CD4-positive, alpha-beta T cell treated with Interleukin-21 for 1 hour (primary cell): ENCODE measurements at places on chromosomes 1 and 21.

GRCh38 chr1:27130798-27131197 is 24.1 kb downstream of the SLC9A1 start:
- DNase-seq, result no peak

GRCh38 chr1:198205016-198205684 is 48.4 kb downstream of the NEK7 start:
- DNase-seq, result no peak

DNA sequence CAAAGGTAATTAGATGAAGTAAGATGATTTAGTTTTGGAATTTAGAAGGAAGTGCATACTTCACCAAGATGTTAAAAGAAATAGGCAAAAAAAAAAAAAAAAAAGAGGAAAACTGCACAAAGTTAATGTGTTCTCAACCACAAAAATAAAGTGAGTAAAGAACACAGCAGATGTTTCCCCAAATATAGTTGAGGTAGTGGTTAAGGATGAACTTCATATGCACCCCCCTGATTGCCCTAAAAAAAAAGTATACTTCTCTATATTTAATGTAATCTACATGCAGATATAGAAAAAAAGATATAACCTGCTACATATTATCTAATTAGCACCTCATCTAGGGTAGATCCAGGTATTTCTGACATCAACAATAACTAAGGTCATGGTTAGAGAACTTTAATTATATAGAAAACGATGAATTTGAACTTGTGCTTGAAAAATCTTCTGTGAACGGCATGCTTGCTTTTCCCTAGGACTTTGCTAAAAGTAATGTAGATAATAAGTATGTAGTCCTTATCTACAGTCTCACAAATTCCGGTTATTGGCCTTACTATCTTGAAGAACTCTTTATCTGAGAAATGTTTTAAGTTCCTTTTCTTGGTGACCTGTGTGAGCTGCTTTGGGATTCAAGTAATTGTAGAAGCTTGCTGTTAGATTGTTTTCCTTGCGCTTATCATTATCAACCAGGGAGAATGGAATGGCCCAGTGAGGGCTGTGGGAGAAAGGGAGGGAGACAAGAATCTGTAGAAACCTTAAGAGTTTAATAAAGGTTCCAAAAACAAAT is 70.1 kb upstream of the LRRC7 start:
- no peak for DNase-seq

DNA sequence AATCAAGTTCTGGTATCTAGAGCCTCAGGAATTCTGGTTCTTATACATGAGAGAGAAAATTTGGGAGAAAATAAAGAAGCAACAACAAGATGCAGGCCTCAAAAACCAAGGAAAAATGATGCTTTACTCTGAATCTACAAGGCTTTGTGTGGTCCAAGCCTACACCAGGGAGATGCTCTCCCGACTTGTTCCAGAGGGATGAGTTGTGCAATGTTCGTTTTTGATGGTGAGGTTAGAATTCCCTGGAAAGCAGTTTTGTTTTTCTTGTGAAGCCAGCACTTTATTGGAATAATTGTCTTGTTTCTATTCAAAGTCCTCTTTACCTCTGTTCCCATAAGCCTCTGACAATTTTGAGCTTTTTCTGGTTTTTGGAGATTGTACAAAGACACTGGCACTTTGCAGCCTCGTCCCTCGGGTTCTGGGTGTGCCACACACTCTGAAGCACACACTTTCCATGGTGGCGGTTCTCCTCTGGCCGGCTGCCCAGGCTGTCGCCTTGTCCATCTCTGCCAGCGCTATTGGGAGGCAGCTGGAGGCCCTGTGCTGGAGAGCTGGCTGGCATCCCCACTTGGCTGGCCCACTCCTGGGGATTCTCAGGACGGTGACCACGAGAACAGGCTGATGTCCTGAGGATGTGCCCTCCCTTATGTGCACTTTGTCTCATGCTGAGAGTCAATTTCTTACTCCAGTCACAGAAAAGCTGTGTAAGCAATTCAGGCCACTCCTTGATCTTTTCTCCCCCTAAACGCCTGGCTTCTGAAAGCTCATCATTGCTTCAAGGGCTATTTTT is 70.2 kb downstream of the EDEM3 start:
- no peak for DNase-seq

DNA sequence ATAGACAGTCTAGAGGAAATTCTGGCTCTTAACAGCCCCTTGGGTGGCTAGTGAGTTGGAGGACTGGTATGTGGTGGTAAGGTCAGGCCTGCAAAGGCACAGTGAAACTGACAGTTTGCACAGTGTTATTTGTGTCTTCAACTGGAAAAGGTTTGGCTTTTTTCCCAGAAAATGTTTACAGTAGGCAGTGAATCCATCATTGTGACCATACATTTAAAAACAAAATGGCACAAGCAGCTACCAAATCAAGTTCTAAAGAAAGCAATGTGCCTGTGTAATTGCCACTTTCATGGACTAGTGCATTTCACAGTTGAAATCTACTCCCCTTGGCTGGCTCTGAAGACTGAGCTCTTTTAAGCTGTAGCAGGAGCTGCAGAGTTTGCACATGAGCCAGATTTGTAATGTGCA is 24.8 kb downstream of the ATPAF1 start:
- DNase-seq, result no peak

DNA sequence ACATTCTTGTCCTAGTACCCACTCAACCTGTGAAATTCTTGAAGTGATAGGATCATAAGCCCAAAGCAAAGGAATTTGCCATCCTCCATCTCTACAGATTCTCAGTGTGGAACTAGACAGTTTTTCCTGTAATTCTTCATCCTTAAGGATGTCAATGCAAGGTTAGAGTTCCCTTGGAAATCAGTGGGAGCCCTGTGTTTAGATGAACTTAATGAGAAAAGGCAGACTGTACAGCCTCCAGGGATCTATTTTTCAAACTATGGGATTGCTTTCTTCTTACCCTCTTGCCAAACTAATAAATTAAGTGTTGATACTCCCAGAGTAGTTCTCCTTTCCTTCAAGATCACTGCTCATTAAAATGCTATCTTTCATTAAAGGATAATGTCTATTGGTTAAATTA is 78.1 kb upstream of the OLFM3 start:
- DNase-seq, result no peak

- DNase-seq, result no peak
Measured at GRCh38 chr1:13794231-13795187, 94.5 kb downstream of the PRDM2 start.

DNA sequence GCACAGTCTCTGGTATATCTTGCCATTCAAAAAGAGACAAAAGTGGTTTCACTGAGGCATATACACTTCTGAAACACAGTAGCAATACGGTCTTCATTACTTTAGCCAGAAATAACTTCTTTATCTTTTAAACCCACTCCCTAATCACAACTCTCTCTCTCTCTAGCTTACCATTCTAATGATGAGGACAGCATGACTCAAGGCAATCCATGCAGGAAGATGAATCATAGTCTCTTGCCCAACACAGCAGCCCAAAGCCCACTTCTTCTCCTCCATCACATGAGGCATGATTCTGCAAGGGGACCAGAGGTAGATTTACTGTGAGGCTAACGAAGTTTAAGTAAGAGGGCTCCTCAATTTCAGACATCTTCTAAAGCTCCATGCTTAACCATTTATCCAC is 285.0 kb upstream of the NR5A2 start:
- DNase-seq, result no peak

DNA sequence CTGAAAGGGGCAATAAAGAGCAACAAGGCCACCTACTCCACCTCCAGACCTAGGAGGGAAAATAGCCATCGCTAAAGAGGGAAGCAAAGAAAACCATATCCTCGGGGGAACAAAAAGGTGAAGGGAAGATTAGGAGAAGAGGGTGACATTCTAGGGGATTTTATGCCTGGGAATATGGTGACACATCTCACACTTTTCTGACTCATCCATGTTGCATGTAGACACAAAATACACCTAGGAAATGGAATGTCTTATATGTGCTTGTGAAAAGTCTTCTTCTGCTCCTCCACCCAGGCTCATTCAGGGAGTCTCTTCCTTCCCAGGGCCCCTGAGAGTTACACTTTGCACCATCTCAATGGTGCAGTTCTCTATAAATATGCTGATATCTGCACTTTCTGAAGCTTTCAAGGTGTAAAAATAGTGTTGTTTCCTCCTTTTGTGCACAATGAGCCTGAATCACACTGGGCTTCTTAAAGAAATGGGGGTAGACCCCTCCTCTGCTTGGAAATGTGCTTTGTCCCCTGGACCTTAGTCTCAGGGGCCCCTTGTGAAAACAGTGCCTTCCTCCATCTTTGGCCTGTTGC is 195.9 kb downstream of the CYYR1 start:
- DNase-seq, result no peak

DNA sequence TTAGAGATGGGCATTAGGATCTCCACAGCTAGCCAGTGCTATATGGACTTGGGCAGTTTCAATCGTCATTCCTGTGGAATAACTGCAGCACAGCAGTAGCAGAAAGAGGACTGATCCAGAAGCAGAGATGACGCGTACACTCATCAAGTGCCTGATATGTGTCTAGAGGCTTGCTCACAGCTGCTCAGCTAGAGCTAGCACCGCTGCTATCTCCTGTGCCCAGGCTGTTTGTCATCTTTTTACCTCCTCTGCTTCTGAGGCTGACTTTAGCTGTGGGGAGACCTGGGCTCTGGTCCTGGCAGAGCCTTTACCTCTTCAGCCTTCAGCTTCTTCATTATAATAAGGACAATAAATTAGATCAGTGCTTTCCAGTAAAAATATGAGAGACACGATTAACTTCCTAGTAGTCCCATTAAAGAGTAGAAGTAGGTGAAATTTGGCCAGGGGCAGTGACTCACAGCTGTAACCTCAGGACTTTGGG is 5.3 kb downstream of the TENT5C start:
- DNase-seq, result no peak

- no peak for DNase-seq
Measured at GRCh38 chr1:85208488-85208887, 7.7 kb upstream of the SYDE2 start.

DNA sequence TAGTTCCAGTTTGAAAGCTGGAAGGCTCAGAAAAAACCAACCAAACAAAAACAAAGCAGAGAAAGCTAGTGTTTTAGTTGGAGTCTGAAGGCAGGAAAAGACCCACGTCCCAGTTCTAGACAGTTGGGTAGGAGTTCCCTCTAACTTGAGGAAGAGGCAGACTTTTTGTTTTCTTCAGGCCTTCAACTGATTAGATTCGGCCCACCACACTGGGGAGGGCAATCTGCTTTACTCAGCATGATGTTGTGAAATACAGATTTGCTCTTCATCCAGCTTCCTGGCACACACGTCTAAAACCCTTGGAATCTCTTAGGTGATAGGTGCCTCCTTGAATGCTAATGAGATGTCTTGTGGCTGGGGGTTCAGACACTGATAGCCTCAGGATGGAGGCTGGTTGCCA is 49.1 kb upstream of the CSF3R start:
- no peak for DNase-seq

GRCh38 chr1:230423951-230424350 is 2.2 kb downstream of the PGBD5 start:
- no peak for DNase-seq

GRCh38 chr1:89454845-89455521 is 69.6 kb upstream of the LRRC8B start:
- DNase-seq, result peak; percentile 79

- DNase-seq, result no peak
Measured at GRCh38 chr1:199084293-199084692, 445.5 kb downstream of the PTPRC start.

DNA sequence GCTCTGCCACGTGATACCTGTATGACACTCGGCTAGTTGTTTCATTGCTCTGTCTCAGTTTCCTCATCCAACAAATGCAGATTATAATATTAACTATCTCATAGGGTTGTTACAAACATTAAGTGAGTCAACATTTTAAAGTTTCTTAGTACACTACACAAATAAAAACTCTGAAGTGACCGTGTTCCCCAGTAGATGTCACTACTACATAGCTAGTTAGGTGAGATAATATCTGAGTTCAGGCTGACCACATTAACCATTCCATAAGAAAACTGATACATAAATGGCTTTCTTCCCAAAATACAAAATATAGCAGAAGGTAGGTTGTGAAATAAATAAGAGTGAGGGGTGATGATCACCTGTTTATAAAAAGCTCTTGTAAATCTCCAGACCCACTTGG is 214.1 kb downstream of the NUF2 start:
- DNase-seq, result no peak

- DNase-seq, result no peak
Measured at GRCh38 chr1:225458222-225458631, 30.4 kb upstream of the LBR start.

GRCh38 chr1:229440851-229441537 is 7.1 kb upstream of the ACTA1 start:
- DNase-seq, result no peak

GRCh38 chr1:196063952-196064351 is 544.3 kb downstream of the KCNT2 start:
- no peak for DNase-seq

- no peak for DNase-seq
Measured at GRCh38 chr21:38649120-38649519, 150.8 kb upstream of the ERG start.

DNA sequence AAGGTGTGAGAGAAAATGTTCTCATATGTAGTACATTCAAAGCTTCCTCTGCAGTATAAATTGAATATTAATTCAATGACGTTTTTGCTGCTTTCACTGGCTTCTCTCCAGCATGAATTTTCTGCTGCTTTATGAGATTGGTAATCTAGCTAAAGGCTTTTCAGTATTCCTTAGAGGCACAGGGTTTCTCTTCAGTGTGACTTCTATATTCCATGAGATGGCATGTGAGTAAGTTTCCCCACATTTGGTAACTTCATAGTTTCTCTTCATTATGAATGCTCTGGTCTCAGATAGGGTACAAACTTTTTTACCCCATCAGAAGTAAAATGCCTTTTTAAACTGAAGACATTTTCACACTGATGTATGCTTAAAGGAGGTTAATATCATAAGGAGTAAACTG is 10.4 kb upstream of the KLF18 start:
- DNase-seq, result no peak

DNA sequence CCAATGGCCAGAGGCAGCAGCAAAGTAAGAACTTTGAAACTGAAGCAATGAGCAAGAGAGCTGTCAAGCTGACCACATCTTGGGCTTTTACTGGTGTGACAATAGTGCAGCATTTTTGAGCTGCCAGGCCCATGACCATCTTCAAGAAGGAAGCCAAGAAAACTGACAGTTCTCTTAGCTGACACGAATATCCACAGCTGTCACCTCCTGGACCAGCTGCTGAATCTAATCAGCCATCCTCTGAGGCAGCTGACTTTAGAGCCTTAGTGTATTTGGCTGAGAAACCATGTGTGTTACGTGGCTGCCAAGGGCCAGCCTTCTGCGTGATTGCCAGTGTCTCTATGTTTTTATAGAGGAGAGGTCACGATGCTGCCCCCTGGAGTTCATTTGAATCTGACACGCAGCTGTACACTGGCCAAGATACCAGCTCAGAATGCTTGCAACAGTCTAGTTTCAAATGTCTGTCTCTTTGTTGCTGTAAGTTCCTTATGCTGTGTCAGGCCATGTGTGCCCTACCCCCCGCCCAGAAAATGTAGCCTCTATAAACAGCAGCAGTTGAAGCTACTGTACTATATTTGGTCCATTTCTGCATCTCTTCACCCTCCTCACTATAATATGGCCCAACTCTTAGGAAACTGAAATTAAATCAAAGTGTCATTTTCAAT is 39.7 kb downstream of the PALMD start:
- DNase-seq, result peak; percentile 15

- DNase-seq, result no peak
Measured at GRCh38 chr21:41763398-41763931, 3.4 kb downstream of the RIPK4 start.
